HT1080 (cell line): ENCODE measurements at places on chromosomes 2 and 18. TPM values are rescaled to one million over a fixed set of nuclear protein-coding genes. Genes with fewer than 3 reads are reported as not detected.

Gene KATNAL2
- not detected in 2 replicates for total RNA-seq

Gene SPC25
- total RNA-seq, result 16.6 and 27.1 TPM in 2 replicates

Gene UGT1A10
- total RNA-seq, result not detected in 2 replicates

Gene C2orf80
- total RNA-seq, result not detected in 2 replicates

Gene C2orf76
- total RNA-seq, result 11.5 and 15.5 TPM in 2 replicates

Gene LOXL3
- total RNA-seq, result 48.5 and 49.8 TPM in 2 replicates

Gene HRH4
- not detected in 2 replicates for total RNA-seq

Gene NT5DC4
- not detected in 2 replicates for total RNA-seq

Gene OR6B2
- not detected in 2 replicates for total RNA-seq

Gene SERPINB13
- not detected in 2 replicates for total RNA-seq

Gene MYOM1
- not detected in 2 replicates for total RNA-seq

GRCh38 chr18:7927119-7927518, 360.0 kb downstream of the PTPRM start:
- DNase-seq, result no peak

GRCh38 chr18:11859903-11860407, 8.7 kb downstream of the CHMP1B start:
- peak; percentile 94 for DNase-seq

- no peak for DNase-seq
Observed at GRCh38 chr2:119718501-119719260, 39.7 kb downstream of the TMEM177 start.

DNA sequence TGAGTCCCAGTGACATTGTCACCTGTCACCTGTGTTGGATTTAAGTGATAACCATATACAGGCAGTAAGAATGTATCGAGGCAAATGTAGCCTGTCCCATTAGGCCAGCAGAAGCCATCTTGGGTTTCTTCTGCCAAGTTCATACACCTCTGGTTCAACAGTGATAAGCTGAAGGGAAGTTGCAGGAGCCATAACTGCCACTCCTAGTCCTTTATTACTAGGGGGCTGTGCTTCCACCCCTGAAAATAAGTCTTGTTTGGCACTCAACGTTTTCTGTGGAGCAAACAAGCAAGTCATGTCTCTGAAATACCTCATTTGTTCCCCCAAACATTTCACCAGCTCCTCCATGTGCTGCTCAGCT, 58.1 kb upstream of the ALPP start:
- DNase-seq, result no peak

DNA sequence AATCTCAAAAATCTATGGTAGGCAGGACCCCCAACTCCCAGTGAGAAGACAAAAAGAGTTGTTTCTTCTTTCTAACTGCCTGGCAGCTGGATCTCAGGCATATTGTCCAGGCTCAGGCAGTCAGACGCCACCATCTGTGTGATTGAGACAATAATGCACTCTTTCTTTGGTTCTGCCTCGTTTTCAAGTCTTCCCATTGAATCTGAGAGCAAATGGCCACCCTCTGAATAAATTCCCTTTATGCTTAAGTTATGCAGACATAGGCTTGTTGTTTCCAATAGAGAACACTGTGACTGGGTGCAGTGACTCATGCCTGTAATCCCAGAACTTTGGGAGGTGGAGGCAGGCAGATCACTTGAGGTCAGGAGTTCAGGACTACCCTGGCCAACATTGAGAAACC, 15.3 kb upstream of the CD207 start:
- DNase-seq, result peak; percentile 31

- no peak for DNase-seq
Observed at GRCh38 chr18:50142441-50143120, 52.4 kb downstream of the MYO5B start.

- DNase-seq, result no peak
Observed at GRCh38 chr2:237276716-237277490, 137.1 kb downstream of the COL6A3 start.

- DNase-seq, result no peak
Observed at GRCh38 chr2:189465076-189465475, 23.8 kb downstream of the WDR75 start.

DNA sequence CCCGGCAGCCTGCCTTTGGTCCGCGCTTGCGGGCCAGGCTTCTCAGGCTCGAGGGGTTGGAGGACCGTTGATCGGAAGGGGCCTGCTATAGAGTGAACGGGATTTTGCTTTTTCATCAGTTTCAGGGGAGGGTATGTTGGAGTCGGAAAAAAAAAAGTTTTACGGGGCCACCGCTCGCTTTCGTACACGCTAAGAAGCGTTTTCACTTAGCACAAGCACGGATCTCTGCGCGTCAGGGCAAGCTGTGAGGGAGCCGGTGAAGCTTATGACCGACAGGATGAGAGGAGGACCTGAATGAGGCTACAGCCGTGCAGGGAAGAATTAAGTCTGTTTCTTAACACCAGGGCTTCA, 443 bp downstream of the CPSF3 start:
- no peak for DNase-seq

- DNase-seq, result no peak
Observed at GRCh38 chr2:177241711-177242120, 22.8 kb downstream of the NFE2L2 start.

- DNase-seq, result no peak
Observed at GRCh38 chr18:58235001-58235436, 191.0 kb downstream of the NEDD4L start.

- no peak for DNase-seq
Observed at GRCh38 chr2:163338270-163338669, 397.5 kb downstream of the FIGN start.

- DNase-seq, result no peak
Observed at GRCh38 chr2:10091182-10091888, 11.1 kb upstream of the CYS1 start.

DNA sequence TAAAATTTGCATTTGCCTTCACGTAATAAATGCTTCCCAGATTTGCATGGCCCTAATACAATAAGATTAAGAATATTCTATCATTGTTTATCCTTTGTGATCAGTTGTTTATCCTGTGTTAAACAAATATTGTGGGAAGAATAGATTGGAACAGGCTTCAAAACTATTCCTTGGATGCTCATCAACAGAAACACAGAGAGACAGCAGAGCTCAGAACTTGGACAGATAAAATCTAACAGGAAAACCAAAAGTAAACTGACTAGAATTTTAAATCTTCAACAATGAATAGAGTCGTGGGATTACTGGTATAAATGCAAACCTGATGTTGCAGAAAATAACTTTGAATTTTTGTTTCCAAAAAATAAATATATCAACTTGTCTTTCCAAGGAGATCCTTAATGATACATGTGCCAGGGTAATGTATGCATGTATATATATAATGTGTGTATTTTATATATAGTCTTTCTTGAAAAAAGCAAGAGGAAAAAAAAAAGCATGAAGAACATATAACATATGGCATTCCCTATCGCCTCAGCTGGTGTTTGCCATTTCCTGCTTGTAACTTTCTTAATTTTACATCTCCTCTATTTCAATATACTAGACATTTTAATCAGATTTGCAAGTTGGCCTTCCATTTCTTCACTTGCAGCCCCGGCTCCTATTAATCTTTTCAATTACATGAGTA, 59.9 kb upstream of the TANK start:
- no peak for DNase-seq

DNA sequence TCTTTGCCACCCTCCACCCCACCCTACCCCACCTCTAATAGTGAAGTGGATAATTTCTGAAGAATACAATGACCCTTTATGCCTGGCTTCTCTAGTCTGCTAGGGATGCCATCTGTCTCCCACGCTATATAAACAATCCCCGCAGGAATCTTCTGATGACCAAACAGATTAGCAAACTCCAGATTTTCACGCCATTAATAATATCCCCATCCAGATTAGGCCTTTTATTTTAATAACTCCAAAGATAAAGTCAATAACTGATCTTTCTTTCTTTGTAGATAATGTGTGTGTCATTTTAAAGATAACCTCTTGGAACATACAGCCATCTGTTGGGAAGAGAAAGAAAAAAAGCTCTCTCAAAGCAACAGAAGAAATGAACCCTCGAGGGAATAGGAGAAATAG, 47.9 kb upstream of the CCDC150 start:
- DNase-seq, result no peak

GRCh38 chr18:32918692-32919250, 145.9 kb upstream of the KLHL14 start:
- no peak for DNase-seq

GRCh38 chr2:62822549-62822948, 117.0 kb downstream of the EHBP1 start:
- DNase-seq, result no peak

DNA sequence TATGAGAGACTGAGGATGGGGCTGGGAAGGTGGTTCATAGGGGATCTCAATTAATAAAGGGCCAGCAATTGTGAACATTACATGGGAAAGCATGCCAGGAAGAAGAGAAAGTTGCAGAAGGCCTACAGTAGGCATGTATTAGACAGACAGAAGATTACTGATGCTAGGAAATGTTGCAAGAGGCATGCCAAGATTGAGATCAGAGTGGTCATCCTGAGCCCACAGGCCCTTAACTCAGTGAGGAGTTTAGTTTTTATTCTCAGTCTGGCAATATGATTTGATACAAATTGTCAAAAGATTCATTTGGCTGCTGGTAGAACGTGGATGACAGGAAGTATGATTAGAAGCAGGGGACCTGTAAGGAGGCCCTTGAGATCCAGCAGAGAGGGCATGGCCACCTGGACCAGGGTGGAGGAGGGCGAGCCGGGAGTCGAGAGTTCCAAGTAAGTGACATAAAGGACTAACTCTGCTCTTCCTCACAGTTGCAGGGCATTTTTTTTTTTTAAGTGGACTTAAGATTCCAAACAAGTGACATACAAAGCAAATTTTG, 54.9 kb downstream of the EPHA4 start:
- DNase-seq, result no peak

- DNase-seq, result no peak
Observed at GRCh38 chr2:235842941-235843340, 325.2 kb downstream of the GBX2 start.
